Activated CD4-positive, alpha-beta T cell treated with anti-CD3 and anti-CD28 coated beads, Interleukin-2, amount 50 U/mL, for 48 hours (primary cell): ENCODE measurements at places on chromosomes 5 and 9.

- no peak for DNase-seq
Measured at GRCh38 chr5:57172466-57173318, 1.2 kb upstream of the GPBP1 start.

GRCh38 chr5:153456993-153457392 is 33.5 kb upstream of the GRIA1 start:
- no peak for DNase-seq

- no peak for DNase-seq
Measured at GRCh38 chr5:95850391-95850894, 27.9 kb upstream of the GLRX start.

- DNase-seq, result no peak
Measured at GRCh38 chr9:9117866-9118265, 1318.3 kb upstream of the DMAC1 start.

- no peak for DNase-seq
Measured at GRCh38 chr5:141850244-141850768, 27.9 kb downstream of the PCDH1 start.

DNA sequence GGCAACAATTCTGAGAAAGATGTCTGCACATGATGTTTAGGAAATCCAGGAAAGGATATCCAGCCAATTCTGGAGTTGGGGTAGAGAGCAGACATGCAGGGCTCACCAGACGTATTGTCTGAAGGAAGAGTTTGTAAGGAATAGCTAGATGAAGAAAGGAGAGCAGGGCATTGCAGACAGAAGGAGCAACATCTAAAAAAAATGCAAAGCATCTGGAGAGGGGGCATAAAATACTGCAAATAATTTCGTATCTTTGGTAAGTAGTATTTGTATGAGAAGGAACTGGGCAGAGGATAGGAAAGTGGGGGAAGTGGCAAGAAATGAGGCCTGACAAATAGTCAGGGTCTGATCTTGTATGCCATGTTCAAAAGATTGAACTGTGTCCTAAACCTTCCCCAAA is 74.8 kb downstream of the MACIR start:
- no peak for DNase-seq

DNA sequence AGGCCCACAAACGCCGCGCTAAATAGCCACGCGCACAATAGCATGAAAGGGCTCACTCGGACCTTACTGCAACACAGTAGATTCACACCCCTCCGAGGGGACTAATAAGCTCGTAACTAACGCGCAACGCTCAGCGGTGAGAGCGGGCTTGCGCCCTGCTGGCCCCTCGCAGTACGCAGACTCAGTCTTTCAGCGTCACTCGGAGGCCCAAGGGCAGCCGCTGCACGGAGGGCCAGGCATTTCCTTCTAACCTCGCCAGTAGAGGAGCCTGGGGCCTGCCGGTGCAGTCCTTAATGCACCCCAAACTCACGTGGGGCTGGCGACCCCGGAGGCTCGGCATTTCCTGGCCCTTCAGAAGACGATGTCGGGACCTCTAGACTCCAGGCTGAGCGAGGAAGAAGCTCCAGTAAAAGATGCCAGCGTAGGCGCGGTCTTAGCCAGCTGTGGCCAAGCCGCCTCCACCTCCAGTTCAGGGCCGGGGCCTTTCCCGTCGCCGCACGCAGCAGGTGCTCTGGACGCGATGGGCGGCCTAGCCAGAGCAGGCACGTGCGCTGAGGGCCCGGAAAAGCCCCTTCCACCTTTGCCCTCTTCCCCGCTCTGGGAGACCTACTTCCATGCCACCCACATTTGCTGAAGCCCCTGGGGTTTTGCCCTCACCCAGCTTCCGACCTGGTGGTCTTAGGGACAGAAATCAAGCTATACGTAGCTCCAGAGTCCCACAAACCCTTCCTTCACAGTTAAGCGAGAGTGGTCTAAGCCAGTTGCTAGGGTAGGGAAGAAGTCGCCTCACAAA is 38.3 kb upstream of the TIFAB start:
- no peak for DNase-seq

GRCh38 chr5:157574456-157575380 is 857 bp downstream of the ADAM19 start:
- DNase-seq, result peak; percentile 51

- no peak for DNase-seq
Measured at GRCh38 chr9:112559629-112560413, 73.2 kb downstream of the KIAA1958 start.

- no peak for DNase-seq
Measured at GRCh38 chr9:13478160-13478559, 198.7 kb upstream of the MPDZ start.

DNA sequence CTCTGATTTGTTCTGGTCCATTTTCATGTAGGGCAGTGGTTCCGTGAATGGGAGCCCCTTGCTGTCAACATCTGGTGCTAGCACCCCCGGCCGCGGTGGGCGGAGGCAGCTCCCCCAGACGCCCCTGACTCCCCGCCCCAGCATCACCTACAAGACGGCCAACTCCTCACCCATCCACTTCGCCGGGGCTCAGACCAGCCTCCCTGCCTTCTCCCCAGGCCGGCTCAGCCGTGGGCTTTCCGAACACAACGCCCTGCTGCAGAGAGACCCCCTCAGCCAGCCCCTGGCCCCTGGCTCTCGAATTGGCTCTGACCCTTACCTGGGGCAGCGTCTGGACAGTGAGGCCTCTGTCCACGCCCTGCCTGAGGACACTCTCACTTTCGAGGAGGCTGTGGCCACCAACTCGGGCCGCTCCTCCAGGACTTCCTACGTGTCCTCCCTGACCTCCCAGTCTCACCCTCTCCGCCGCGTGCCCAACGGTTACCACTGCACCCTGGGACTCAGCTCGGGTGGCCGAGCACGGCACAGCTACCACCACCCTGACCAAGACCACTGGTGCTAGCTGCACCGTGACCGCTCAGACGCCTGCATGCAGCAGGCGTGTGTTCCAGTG is 244.0 kb downstream of the CACNA1B start:
- no peak for DNase-seq

DNA sequence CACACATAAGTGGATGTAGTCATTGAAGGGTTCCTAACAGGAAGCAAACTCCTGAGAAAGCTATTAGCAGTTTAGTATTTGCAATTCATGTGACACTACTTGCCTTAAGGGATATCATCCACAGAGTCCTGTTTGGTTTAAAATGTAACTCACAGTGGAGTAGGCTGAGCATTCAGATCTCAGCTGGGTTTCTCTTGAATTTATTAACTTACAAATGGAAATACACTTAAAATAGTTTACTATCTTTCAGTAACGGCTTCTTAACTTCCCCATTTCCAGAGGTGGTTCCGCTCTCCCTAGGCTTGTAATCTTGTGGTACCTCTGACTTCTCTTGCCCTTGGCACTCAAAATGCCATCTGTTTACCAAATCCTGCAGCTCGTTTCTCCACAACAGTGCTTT is 660.7 kb upstream of the ADAMTS16 start:
- DNase-seq, result no peak

GRCh38 chr5:155676967-155677366 is 650.0 kb upstream of the SGCD start:
- DNase-seq, result no peak

GRCh38 chr9:21121079-21121478 is 20.6 kb downstream of the IFNW1 start:
- no peak for DNase-seq

DNA sequence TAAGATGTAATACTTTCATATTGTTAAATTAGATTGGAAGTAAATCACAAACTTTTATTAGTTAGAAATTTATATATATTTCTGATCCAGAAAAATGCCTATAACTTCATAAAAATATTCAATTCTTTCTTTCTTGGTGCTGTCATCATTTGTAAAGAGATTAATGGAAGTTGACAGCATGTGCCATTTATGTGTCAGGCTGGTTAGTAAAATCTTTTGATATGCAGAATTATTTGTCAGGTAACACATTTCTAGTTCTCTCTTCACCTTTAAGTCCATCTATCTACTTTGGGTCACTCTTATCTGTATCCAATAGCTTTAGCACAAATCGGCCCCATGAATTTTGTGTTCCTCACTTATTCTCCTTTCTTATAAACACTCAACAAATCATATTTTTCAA is 102.9 kb downstream of the ISL1 start:
- DNase-seq, result no peak

GRCh38 chr5:12109075-12109688 is 204.9 kb upstream of the CTNND2 start:
- DNase-seq, result no peak

- DNase-seq, result no peak
Measured at GRCh38 chr5:39143151-39143860, 69.1 kb upstream of the RICTOR start.

- DNase-seq, result no peak
Measured at GRCh38 chr9:137270929-137271695, 6.4 kb upstream of the TOR4A start.

GRCh38 chr9:129108805-129109536 is 1.6 kb downstream of the CRAT start:
- DNase-seq, result no peak

GRCh38 chr5:139664086-139664693 is 16.0 kb downstream of the CXXC5 start:
- no peak for DNase-seq

DNA sequence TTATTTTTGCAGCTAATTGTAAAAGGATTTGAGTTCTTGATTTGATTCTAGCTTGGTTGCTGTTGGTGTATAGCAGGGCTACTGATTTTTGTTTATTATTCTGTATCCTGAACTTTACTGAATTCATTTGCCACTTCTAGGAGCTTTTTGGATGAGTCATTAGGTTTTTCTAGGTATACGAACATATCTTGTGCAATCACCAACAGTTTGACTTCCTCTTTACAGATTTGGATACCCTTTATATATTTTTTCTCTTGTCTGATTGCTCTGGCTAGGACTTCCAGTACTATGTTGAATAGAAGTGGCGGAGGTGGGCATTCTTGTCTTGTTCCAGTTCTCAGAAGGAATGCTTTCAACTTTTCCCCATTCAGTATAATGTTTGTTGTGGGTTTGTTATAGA is 210.8 kb downstream of the FGF10 start:
- no peak for DNase-seq

GRCh38 chr5:45260292-45260691 is 435.9 kb downstream of the HCN1 start:
- DNase-seq, result no peak

DNA sequence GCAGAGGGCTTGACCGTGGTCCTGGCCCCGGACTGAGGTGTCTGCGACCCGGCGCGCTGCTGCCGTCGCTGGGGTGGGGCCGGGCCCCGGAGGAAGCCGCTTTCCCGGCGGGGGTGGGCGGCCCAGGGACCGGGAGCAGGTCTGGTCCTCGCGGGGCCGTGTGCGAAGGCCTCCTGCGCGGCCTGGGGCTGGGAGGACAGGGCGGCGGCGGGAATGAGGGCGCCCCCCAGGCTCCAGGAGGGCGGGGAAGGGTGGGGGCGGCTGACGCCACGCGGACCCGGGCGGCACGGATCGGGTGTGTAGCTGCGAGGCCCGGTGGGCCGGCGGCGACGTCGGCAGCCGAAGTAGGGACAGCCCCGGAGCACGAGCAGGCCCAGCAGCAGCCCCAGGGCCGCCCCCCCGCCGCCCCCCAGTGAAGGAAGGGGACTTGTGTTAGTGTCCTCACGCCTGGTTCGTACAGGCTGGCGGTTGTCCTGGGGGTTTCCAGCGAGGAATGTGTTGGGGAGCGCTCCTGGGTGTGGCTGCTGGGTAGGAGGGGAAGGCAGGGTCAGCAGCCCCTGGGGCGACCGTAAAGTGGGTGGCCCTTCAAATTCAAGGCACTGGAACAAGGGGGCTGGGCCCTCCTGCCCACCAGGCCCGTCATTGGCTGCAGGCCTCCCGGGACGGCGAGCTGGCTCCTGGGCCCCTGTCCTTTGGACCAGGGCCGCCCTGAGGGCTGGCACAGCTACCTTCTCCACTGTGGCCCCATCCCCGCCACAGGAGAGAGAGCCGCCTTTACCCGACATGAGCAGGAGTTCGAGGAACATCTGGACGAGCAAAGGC is 597 bp upstream of the TMEM250 start:
- DNase-seq, result peak; percentile 47

DNA sequence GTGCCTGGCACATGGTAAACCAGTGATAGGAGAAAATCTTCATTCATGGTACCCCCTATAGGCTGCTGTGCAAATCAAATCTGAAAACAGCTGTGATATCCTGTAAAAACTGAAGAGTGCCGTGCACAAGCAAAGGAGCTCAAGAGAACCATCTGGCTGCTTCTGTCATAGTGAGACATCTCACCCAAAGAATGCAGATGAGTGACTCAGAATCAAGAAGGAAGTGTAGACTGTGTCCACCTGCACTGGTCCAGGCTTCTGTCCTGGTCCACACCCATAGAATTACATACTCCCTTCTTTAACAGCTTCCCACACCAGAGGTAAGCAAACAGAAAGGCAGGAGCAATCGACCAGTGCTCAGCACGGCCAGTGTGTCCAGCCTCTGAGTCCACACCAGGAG is 195.9 kb downstream of the ASTN2 start:
- DNase-seq, result no peak

DNA sequence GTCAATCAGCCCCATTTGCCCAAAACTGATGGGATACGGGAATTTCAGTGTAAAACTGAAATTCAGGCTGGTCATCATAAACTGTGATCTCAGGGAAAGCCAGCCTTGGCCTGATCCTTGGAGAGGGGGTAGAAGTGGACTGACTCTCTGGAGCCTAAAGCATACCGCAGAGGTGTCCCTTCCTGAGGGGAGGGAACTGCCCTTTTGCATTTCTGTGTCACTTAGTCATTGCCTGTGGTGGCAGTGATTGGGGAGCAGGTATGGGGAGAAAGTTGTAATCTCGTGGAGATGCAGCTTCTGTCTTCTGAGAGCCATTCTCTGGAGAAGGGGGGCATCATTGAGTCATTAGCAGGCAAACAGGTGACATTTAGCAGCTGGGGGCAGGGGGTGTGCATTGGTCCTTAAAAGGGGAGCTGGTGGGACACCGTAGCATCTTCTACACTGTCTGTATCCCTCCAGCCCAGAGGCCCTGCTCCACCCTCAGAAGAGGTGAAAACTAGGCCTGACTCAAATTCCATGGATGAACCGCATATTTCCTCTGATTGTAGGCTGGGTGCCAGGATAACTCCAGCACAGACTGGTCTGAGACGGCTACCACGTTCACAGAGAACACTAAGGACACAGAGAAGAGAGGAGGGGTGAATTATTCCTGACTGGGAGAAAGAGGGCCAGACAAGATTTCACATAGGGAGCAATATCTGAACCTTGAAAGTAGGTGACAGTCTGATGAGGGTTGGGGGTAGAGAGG is 143.3 kb downstream of the SEC61B start:
- DNase-seq, result no peak

DNA sequence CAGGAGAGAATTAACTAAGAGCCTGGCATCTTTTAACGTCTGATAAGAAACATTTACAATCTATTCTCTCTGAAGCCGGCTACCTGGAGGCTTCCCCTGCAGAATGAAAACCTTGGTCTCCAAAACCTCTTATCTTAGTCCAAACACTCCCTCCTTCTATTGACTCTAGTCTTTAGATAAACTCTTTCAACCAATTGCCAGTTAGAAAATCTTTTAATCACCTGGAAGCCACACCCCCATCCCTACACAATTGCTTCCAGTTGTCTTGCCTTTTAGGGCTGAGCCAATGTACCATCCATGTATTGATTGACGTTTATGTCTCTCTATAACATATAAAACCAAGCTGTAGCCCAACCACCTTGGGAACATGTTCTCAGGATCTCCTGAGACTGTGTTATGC is 1343.1 kb upstream of the C9orf72 start:
- DNase-seq, result no peak
